ENCODE measurements at places on chromosomes 1 and 21.

DNA sequence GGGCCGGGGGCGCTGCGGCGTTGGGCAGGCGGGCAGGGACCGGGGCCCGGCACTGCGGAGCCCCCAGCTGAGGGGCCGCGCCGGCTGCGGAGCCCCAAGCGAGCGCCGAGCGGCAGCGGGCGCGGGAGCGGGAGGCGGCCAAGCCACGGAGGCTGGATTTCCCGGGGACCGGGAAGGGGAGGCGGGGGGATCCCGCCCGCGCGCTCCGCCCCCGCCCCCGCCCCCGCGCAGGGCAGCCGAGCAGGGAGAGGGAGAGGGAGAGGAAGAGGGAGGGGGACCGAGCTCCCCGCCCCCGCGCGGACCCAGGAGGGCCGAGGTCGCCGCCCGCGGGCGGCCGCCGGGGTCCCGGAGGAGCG lies at the start of gene DLGAP3:
DLGAP3 (minus strand) TSS at position 154 of the 356 bp plus-strand sequence. CDS start 24,267 bp downstream, outside the sequence.
- DNase-seq: no peak

DNA sequence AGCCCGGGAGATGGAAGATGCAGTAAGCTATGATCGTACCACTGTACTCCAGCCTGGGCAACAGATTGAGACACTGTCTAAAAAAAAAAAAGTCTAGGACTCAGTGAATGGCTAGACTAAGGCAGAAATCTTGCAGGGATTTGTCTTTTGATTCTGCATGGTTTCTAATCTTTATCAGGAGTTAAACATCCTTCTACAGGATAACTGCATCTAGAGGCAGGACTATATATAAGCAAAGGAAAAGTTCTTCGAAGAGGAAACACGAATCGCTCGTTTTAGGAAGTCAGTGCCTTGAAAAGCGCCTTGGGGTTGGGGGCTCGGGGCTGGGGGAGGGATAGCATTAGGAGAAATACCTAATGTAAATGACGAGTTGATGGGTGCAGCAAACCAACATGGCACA lies 602 bp upstream of the UFC1 start:
- no peak for DNase-seq

- no peak for DNase-seq
Measured at GRCh38 chr1:41343790-41344699, 17.2 kb upstream of the FOXO6 start.

GRCh38 chr1:2523891-2524609 lies 2.3 kb downstream of the PANK4 start:
- DNase-seq: no peak

DNA sequence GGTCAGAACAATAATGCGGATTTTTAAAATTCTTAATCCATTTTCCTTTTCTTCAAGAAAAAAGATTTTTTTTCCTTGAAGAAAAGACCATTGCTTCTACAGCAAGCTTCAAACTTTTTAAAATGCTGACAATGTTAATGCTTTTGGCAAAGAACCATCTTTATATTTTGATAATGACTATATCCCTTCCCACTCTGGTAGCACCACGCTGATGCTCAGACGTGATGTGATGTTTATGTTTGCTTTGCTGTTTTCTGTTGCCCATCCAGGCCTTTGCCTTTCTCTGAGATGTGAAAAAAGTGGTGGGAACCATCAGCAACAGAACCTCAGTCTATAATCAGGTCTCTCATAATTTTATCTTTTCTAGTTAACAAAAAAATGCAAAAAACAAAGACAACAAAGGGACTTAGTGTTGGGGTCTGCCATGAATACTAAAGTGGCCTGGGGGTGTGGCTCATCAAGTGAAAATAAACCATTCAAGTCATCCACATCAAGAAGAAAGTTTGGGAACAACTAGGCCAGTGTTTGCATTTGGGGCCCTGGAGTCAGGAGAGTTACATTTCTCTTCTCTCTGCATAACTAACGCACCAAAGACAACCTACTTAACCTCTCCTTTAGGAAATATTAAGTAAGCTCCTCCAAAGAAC lies 244.6 kb upstream of the DMRTA2 start:
- no peak for DNase-seq

DNA sequence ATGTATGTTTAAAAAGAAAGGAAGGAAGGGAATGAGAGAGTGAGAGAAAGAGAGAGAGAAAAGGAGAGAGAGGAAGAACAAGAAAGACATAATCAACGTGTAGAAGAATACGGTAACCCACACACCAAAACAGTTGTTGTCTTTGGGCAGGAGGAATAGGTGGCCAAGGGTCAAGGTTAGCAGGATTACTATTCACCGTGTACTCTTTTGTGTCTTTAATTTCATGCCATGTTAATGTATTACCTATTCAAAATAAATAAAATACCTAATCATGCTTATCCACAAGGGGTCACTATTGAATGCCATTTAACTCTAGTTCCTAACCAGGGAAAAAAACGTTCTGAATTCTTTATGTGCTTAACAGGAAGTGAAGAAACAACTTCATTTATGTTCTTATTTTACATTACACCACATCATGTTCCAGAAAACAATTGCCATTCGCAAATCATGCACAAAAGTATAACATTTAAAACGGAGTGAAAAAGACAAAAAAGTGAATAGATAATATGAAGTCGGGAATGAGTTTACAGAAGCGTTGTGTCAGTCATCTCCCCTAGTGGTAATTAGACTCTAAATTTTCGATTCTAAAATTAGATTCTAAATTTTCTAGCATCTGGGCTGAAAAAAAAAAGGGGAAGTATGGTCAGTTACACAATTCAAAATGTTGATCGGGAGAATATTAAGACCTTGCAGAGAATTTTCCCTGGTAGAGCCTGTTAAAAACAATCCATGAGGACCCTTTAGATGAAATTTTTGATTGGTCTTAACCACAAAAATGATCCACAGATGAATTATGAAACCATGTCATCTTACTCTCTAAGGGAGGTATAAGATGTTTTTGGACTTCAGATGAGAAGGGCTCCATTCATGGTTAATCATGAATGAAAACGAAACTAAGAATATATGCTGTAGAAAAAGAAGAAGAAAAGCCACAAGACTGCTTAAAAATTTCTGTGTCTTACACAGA lies 700 bp upstream of the KMO start:
- DNase-seq: no peak

DNA sequence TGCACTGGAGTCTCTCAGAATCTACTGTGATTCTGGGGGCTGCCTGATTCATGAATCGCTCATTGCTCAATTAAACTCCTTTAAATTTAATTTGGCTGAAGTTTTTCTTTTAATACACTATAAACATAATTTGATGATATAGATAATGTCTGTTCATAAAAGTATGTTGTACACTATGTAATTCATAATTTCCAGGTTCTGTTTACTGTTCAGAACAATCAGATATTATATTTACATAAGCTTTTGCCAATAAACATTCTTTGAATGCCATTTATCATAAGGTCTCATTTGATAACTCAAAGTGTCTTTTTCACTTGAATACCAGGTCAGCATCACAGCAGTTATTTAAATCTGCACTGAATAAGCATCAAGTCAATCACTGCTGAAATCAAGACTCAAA lies 39.6 kb downstream of the PIGK start:
- no peak for DNase-seq

DNA sequence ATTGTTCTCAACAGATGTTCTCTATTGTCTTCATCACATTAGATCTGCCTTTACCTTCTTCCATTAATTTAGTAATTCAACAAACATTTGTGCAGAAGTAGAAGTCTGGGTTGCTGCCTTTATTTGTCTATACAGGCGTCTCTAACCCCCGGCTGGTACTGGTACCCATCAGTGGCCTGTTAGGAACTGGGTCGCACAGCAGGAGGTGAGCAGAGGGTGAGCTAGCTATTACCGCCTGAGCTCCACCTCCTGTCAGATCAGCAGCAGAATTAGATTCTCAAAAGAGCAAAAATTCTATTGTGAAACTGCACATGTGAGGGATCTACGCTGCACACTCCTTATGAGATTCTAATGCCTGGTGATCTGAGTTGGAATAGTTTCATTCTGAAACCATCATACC lies 12.9 kb upstream of the EDEM3 start:
- DNase-seq: no peak
